ENCODE measurements at places on chromosomes 16 and 17. TPM values are rescaled to one million over a fixed set of nuclear protein-coding genes. Genes with fewer than 3 reads are reported as not detected.

MT1F gene
- total RNA-seq, result 4.7 TPM

CTNS gene
- total RNA-seq, result 27.1 TPM

SEC14L5 gene
- 0.78 TPM for total RNA-seq

TMEM204 gene
- 58.0 TPM for total RNA-seq
